ENCODE measurements at places on chromosomes 16 and 17.

- no peak for DNase-seq
Observed at GRCh38 chr17:29574732-29575510, 6.4 kb downstream of the TP53I13 start.

GRCh38 chr16:62041401-62041800, 5.2 kb upstream of the CDH8 start:
- no peak for DNase-seq

- no peak for DNase-seq
Observed at GRCh38 chr17:16419929-16420271, 4.5 kb downstream of the TRPV2 start.

DNA sequence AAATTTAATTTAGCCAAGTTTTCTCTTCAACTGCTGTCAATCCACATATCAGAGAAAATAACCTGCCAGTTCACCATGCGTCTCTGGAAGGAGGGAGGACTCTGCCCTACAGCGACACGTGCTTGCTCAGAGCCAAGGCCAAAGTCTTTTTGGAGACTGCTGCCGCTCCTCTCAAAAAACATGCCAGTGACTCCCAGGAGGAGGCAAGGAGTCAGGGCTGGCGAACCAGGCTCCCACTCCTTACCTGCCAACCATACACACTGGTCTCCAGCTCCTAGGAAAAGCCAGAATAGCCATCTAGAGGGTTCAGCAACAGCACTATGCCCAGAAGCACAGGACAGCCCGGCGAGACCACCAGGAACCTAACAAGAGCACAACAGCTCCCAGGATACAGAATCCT, 73.0 kb downstream of the ANKRD11 start:
- DNase-seq = no peak

- DNase-seq = no peak
Observed at GRCh38 chr17:9771465-9771864, 19.9 kb downstream of the DHRS7C start.

DNA sequence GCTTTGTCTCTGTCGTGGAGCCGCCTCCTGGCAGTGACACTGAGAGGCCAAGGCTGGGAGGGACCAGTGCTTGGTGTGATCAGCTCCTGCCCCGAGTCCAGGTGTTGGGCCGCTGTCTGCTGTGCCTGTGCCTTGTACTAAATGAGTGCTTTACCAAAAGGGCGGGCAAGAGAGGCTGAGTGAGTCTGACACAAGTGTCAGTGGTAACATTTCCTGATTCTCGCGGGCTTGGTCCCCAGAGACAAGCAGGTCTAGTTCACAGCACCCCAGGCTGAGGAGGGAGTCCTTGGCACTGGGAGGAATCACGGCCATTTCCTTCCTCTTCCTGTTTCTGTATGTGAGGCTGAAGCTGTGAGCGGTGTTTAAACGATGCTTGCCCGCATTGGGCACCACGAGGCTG, 30.2 kb downstream of the PLD6 start:
- DNase-seq = no peak

- DNase-seq = no peak
Observed at GRCh38 chr17:40735016-40735415, 20.1 kb downstream of the KRT25 start.

- no peak for DNase-seq
Observed at GRCh38 chr16:67040906-67041305, 12.0 kb downstream of the CBFB start.

DNA sequence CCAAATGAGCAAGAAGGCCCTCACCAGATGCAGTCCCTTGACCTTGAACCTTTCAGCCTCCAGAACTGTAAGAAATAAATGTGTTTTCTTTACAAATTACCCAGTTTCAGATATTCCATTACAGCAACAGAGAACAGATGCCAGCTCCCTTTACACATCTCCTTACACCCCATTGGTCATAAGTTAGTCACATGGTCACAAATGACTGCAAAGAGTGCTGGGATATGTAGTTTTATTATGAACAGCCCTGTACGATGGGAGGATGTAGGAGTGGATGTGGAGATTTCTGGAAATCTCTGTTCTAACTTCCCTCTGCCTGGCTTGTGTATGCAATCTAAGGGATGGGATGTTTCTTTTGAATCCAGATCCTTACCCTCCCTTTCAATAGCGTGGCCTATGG, 13.3 kb upstream of the RPL38 start:
- DNase-seq = no peak

DNA sequence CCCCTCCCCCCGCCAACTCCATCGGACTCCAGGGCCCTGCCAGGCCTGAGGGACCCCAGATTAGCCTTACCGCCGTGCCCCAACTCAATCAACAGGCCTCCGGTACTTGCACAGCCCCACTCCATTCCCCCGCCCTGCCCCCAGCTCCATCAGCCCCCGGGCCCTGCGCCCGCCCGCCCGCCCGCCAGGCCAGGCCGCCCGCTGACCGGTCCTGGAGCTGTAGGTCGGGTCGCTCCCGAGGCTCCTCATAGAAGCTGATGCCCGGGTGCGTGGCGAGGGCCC, 308 bp downstream of the GTF3C1 start:
- DNase-seq = no peak

- DNase-seq = no peak
Observed at GRCh38 chr16:50390371-50390771, 21.6 kb upstream of the BRD7 start.

DNA sequence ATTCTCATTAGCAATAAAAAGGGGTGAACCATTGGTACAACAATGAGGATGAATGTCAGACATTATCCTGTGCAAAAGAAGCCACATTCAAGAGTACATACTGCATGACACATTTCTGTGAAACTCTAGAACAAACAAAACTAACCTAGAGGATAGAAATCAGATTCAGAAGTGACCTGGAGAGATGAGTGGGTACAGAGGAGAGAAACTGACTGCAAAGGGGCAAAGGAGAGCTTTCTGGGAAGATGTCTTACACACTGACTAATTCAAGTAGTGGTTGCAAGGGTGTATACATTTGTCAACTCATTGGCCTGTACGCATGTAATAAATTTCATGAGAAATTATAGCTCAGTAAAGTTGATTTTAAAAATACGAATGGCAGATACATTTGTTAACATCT, 115.6 kb downstream of the GAS7 start:
- no peak for DNase-seq

GRCh38 chr17:61128661-61129115, 271.0 kb upstream of the TBX2 start:
- DNase-seq = no peak

DNA sequence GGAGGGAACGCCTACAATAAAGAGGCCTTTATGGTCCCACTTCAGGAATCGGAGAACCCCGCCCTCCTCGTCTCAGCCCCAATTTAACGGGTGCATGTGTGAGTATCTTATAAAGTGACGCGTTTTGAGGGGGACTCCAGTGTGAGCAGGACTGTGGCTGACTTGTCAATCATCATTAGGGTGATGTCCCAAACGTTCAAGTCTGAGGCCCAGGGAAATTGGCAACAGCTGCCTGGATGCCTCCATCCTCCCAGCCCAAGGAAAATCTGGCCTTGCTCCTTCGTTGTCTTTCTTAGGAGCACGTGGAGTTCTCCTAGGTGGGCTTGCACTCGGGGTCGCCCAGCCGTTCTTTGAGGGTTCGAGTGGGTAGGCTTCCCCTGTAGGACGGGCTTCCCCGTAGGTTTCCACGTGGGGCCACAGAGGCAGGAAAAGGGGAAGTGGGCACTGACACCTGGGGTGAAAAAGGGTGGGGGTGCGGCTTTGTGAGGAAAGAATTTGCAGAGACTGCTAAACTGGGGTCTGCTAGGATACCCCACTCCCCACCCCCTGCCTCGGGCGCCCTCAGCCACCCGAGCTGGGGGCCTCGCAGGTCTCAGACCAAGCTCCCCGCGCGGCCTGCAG, 561 bp upstream of the HERPUD1 start:
- no peak for DNase-seq

DNA sequence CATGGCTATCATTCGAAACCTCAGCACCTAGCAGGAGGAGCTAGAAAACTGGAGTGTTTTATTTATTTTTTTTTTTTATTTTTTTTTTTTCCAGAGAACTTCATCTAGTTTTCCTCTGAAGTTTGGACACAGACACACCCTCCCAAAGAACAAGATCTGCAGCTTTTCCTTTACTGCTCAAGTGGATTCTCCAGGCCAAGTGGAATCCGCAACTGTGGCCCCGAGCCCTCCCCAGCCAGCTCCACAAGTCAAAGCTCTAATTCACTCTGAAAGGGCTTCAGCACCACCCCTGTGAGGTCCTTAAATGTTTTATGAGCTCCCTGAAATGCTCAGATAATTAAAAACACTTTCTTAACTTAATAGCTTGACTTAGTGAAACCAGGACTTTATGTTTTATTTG, 332.1 kb upstream of the DYNLRB2 start:
- no peak for DNase-seq

GRCh38 chr16:20271893-20272292, 55.4 kb downstream of the GP2 start:
- no peak for DNase-seq

- DNase-seq = no peak
Observed at GRCh38 chr17:36675250-36675649, 73.9 kb downstream of the MRM1 start.

GRCh38 chr16:87145181-87146176, 171.7 kb downstream of the C16orf95 start:
- no peak for DNase-seq

DNA sequence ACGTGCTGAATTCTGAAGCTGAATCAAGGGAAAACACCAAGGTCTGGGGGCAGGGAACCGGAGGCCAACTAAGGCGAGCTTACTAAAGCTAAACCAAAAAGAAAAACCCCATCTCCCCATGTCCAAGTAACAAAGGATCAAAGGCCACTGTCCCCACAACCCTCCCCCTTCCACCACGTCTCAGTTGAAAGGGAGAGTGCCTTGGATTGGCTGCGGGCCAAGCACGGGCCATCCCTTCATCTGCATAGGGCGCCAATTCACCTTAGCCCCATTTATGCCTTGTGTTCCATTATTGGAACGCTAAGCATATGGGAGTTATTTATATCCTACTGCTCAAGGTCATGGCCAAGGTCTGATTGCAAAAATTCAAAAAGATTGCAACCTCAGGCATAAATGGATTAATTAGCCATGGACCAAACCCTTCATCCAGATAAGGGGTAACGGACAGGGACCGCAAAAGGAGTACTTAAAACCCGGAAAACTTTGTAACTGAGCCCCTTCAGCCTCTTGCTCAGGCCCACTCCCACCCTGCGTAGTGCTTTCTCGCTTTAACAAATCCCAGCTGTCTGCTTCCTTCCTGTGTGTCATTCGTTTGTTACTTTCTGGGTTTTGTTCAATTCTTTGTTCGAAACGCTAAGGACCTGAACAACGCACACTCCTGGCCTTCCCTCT, 740 bp upstream of the ATP6V0D1 start:
- DNase-seq = no peak

DNA sequence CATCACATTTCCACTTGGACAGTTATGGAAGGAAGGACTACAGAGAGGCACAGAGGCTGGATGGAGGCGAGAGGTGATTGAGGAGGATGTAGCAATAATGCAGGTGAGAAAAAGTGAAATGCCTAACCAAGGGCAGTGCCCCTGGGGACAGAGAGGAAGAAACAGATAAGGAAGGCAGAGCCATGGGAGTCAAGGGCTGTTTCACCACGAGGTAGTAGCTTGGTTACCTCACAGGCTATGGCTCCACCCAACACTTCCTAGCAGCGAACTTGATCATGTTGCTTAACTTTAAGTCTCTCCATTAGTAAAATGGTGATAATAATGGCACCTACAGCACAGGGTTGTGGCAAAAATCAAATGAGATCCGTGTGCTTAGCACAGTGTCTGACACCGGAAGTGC, 83.9 kb downstream of the YPEL2 start:
- no peak for DNase-seq

GRCh38 chr17:49455272-49455861, 39.7 kb upstream of the NGFR start:
- no peak for DNase-seq

DNA sequence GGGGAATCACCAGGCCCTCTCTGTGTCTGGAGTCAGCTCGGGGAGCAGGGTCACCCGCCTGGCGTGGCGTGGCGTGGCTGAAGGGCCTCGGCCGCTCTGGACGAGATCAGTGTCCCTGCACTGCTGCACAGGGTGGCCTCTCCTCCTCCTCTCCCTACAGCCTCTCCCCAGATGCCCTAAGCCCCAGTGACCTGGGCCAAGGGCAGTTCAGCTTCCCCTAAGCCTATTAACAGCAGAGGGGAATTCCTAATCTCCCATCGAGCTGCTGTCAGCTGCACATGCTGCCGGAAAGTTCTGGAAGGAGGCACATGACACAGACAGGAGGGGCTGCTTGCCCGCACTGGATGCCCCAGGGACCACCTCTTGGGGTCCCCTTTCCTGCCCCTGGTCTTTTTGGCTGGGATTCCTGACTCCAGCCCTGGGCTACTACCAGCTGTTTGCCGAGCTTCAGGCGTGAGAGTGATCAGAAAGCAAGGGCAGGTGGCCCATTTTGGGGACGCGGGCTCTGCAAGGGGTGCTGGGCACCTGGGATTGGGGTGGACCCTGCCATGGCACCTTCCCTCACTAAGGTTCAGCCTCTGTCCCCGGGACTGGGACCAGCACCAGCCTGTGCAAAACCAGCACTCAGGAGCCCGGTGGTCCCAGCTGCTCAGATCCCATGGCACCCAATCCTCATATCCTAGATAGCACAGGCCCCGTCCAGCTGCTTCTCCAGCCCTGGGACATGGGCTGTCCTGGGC, 794 bp downstream of the PDE6G start:
- DNase-seq = no peak

DNA sequence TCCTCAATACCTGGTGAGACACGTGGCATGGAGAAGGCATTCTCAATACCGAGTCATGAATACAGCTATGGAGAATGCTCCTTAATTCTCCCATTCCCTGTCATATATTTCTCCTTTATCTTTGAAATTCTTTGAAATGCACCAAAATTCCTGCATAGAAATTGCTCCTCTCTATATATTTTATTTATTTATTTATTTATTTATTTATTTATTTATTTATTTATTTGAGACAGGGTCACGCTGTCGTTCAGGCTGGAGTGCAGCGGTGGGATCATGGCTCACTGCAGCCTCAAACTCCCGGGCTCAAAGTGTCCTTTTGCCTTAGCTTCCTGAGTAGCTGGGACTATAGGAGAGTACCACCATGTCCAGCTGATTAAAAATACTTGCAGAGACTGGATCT, 190.3 kb upstream of the MAF start:
- no peak for DNase-seq

- DNase-seq = no peak
Observed at GRCh38 chr17:71505200-71505599, 615.6 kb upstream of the SOX9 start.
